Thyroid gland (tissue), 4 donors: ENCODE measurements at places on chromosomes 1 and 21.
A peak's percentile ranks its signal among the peaks of the same experiment; 100 is the strongest.

- DNase-seq = no peak
Measured at GRCh38 chr1:243959998-243960397, 91.1 kb upstream of the ZBTB18 start.

DNA sequence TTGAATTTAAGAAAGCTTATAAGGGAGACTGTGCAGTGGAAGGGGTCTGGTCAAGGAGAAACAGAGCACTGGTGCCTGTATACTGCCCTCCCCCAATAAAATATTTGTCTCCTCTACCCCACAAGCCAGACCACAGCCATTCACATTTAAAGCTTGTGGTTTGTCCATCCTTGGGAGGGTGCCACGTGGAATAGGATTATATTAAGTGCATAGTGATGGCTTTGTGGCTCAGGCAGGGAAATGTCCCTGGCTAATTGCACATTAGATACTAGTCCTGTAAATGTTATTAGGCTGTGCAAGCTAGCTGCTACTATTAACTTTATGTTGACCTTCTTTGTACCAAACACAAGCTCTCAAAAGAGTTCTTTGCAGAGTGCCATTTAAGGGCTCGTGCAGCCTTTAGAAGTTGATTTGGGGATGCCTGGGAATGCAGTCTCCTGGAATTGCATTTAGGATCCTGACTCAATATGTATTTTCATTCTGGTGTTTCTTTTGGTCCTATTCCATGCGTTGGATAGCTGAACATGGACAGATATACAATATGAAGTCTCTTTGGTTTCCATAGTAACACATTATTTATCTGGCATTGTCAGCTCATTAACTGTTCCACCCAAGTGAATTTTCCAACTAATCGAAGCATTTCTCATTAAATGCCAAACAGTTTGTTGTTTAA lies 210.6 kb downstream of the ROR1 start:
- no peak for DNase-seq

DNA sequence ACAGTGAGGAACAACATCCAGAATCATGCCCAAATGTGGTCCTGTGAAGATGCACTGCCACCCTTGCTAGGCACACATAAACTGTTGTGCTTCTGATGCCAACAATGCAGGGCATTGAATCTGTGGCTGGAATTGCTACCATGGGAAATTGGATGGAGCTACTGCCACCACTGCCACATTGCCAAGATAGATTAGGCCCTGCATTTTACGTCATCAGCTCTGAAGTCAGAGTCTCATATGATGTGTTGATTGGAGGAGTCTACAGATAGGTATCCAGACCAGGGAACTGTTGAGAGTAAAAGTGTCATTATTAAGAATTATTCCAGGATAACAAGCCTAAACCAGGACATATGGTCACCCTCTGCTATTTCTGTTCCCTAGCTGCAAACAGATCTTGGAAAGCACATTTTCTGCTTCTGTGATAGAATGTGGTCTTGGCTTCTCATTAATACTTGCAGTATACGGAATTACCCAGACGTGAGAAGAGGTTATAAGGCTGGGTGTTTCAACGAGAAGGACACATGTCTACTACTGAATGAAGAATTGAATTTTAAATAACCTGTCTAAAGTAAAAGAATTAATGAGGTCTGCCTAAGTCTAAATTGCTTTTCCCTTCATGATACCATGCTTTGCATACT lies 106.6 kb downstream of the TNNI3K start:
- DNase-seq = no peak

GRCh38 chr1:108080448-108080847 lies 115.5 kb upstream of the VAV3 start:
- no peak for DNase-seq

- DNase-seq = no peak
Measured at GRCh38 chr1:7151978-7152377, 366.7 kb downstream of the CAMTA1 start.

DNA sequence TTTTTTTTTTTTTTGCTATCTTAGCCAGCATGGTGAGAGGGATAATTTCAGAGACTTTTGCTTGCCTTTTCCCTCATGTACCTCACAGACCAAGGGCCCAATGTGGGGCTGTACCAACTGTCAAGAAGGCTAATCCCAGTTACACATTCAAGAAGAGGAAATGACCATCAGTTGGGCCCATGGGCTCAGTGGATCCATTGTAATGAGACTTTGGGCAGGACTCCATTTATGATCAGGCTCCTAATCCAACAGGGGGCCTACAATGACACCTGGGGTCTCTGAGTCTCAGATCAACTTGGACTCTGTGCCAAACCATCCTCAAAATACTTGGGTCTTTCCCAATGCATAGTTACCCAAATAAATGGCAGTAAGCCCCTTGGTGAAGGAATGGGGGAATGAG lies 450.4 kb upstream of the VAMP3 start:
- DNase-seq = no peak

DNA sequence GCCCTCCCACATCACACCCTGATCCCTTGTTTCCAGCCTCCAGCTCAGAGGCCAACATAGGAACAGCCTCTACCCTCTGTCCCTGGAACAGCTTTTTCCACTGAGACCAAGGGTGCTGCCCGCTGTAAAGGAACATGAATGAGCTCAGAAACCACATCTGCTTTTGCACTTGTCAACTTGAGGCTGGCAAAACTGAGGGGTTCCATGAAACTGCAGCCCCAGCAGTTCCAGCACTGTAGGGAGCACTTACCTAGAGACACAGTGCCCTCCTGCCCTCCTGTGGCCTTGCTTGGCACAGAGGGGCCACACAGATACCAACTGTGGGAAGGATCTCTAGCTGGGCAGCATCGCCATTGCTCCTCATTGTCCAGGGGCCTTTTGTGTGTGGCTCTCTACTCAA lies 51.7 kb downstream of the ITPKB start:
- no peak for DNase-seq

GRCh38 chr1:35044431-35044830 lies 12.7 kb upstream of the ZMYM6 start:
- no peak for DNase-seq

GRCh38 chr21:38729754-38730379 lies 75.9 kb upstream of the ETS2 start:
- no peak for DNase-seq

DNA sequence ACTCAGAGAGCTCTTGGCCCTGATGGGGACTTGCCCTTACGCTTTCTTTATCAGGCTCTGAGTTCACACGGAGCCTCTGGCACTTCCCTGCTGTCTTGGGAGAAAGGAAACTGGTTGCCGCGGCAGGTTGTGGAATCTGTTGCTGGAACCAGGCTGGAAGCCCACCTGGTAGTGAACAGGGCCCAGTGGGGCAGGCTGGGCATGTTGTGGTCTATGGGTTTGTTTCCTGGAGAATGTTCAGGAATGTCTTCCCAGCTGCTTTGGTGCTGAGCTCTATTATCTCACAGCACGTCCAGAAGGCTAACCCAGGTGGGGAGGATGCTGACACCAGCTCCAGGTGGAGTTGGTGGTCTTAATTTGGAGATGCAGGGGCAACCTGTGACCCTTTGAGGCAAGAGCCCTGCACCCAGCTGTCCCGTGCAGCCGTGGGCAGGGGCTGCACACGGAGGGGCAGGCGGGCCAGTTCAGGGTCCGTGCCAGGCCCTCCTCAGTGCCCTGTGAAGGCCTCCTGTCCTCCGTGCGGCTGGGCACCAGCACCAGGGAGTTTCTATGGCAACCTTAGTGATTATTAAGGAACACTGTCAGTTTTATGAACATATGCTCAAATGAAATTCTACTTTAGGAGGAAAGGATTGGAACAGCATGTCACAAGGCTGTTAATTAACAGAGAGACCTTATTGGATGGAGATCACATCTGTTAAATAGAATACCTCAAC lies 33.3 kb upstream of the TDRD10 start:
- no peak for DNase-seq

DNA sequence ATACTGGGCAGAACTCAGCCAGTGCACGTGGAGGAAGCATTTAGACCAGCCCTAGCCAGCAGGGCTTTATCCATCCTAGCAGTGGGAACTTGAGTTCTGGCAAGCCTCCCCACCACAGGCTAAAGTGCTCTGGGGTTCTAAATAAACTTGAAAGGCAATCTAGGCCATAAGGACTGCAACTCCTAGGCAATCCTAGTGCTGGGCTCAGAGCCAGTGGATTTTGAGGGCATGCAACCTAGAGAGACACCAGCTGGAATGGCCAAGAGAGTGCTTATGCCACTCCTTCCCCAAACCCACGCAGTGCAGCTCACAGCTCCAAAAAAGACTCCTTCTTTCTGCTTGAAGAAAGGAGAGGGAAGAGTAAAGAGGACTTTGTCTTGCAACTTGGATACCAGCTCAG lies 70.5 kb upstream of the APOBEC4 start:
- no peak for DNase-seq

DNA sequence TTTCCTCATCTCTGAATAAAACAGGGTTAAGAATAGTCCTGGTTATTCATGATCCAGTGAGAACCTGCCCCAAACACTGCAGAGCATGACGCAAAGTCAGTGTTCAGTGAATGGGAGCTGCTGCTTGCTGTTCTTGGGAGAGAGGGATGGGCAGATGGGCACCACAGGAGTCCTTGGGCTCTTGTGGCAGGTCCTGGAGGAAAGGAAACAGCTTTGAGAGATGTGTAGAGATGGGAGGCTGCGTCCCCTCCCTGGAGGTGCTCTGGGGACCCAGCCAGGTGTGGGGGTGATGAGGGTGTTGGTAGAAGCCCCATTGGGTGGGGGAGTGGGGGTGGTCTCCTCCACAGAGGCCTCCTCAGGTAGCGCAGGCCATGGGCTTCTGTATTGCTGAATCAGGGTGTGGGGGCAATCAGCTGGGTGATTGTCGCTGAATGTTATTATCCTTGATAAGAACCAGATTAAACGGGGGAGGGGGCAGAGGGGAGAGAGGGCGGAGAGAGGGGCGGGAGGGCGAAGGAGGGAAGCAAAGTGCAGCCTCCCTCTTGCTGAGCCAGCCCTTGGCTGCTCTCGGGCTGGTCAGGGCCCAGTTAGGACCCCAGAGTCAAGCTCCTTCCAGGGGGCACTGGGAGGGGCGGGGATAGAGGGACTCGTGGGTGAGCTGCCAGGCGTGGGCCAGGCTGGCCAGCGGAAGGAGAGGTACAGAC lies 22.9 kb upstream of the CASZ1 start:
- DNase-seq = no peak

DNA sequence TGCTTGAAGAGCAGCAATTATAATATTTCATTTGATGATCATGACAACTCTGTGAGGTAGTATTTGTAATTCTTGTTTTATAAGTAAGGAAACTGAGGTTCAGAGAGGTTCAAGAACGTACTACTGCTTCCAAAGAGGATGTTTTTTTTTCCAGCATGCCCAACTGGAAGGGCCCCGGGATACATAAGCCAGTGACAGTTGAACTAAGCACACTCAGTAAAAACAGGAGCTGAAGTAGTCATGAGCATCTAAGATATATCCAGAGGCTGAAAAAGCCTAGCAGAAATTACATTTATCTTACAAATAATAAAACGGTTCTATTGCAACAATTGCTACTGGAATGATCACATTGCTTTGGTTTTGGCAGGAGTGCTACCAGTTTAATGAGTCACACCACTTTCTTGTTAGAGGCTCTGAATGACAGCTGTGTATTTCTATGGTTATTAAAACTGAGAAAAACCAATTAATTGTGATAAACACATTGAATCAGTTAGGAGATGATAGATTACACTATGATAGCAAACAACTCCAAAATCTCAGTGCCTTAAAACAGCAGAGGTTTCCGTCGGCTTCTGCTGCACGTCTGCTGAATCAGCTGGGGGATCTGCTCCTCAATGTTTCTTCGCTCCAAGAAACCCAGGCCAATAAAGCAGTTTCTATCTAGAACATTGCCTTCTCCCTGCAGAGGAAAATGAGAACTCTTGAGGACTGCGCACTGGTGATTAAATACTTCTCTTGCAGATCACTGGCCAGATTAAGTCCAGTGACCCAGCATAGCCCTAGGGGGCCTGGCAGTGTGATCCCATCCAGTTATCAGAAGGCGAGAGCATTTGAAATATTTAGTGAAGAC lies 522.7 kb downstream of the PLPP3 start:
- DNase-seq = peak; percentile 31

DNA sequence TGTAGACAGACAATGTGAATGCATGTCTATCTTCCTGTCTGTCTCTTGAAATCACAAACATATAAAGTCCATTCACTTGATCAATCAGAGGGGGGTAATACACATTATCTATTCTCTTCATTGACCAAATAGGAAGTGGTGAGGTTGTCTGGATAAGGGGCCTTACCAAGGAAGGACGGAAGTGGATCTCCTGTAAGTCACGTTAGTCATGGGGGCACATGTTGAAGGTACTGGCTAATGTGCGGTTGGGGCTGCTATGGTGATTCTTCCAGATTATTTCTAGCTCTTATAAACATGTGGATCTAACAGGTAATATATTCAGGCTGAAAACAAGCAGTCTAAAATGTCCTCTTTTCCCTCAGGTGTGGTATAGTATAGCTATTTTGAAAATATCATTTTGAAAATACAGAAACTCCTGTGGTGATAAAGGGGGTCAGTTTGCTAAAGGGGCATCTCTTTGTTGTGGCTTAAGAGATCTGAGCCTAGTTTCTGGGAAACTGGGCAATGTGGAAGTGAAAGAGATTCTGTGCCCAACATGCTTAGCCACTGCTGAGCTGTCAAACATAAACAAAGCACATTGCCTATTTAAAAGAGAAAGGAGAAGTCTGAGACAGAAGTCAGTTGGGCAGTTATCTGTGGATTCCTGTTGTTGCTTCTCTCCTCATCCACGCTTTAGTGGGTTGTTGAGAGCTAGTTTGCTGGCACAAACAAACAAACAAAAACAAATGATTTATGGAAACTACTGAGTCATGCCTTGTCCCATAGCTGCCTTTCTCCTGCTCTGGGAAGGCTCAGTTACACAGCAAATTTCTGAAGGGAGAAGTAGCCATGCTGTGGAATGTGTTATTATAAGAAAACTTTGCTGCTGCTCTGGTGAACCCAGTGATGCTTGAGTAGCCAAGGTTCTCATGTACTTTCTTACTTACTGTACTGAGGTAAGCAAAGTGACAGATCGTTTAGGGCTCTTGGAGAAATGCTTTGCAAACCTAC lies 166.9 kb downstream of the HLX start:
- DNase-seq = peak; percentile 9

GRCh38 chr1:242033447-242033846 lies 34.5 kb upstream of the MAP1LC3C start:
- no peak for DNase-seq

DNA sequence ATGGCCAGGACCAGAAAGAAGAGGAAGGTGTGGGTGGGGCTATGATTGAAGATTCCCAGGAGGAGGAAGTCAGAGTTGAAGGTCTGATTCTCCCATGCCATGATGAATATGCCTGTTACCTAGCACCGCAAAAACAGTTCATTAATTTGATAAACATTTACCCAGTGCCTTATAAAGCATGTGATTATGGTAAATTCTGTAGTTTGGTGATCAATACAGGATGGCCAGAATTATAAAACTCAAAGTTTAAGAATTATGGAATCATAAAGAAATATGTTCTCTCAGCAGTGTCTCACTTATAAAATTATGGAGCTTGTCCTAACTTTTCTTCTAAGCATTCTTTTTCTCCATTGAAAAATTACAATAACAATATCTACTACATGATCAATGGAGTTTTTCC lies at the start of gene OR2M7:
Gene OR2M7, minus strand, starts transcription at position 101 of the 400 bp plus-strand sequence. Its CDS starts 0 bp downstream, at position 101.
- no peak for DNase-seq

- no peak for DNase-seq
Measured at GRCh38 chr1:15070145-15070748, 83.3 kb upstream of the TMEM51 start.
